ENCODE measurements at places on chromosomes 13 and 19.
A peak's percentile ranks its signal among the peaks of the same experiment; 100 is the strongest.

DNA sequence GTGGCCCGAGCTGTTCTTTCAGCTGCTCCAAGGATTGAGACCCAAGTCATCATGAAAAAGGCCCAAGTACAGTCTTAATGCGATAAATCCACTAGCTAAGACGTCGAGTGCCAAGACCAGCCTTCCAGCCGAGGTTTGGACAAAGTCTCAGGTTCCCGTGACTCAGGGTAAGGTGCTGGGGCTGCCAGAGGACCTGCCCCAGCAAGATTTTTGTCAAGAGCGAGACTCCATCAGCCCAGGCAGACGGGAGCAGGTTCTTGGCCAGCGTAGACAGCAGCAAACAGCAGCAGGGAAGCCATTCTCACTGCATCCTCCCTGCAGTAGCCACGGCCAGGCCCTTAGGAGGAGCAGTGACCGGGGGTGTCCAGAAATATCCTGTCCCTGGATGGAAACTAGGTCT, 3.4 kb downstream of the FEM1A start:
- no peak for DNase-seq

GRCh38 chr19:50341091-50341564, 12.0 kb upstream of the KCNC3 start:
- no peak for DNase-seq

GRCh38 chr19:16036397-16036925, 39.8 kb upstream of the TPM4 start:
- DNase-seq = no peak

- DNase-seq = peak; percentile 59
These were observed 5.0 kb downstream of the ANO8 start for GRCh38 chr19:17329366-17330261.

- DNase-seq = no peak
These were observed 2.1 kb downstream of the HAMP start for GRCh38 chr19:35284153-35285094.

DNA sequence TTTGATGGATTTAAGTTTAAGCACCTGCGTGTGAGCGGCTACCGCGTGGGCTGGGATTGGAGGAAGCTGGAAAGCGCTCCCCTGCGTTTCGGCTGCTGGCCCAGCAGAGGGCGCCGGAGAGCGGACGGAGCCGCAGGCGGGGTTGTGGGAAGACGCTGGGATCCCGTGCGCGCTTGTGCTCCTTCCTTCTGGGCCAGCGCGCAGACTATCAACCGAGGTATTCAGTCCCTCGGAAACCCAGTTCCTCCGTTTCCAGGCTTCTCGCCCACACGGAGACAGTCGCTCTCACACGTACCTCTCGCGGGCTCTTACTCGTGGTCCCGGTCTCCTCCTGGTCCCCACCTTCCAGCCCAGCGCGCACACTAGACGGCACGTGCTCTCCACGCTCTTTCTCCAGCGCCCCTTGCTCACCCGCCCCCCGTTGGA, 28.8 kb downstream of the EPN1 start:
- peak; percentile 16 for DNase-seq

- DNase-seq = peak; percentile 47
These were observed 5.5 kb downstream of the SSC5D start for GRCh38 chr19:55493645-55494171.

GRCh38 chr13:36163809-36164308, 32.7 kb upstream of the DCLK1 start:
- peak; percentile 87 for DNase-seq

- DNase-seq = no peak
These were observed 469.8 kb downstream of the DCT start for GRCh38 chr13:94009701-94010100.

DNA sequence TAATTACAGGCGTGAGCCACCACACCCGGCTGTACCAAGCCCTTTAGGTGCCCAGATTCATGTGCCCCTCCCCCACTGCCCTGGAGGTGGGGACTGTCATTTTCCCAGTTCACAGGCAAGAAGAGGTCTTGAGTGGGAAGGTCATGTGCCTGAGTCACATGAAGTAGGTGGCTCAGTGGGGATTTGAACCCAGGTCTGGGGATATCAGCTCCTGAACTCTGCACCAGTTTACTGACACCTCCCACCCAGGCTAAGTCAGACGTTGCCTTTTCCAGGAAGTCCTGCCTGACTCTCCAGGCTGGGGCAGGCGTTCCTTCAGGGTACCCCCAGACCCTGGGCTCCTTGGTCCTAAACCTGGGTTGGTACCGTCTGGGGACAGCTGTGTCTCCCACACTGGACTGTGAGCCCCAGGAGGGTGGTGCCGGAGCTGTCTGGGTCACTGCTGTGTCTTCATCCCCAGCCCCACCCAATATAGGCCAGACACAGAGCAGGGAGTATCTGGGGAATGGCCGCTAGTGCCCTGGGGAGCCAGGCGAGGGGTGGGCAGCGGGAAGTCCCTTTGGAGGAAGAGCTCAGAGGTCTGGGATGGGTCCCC, 8.6 kb downstream of the VASP start:
- no peak for DNase-seq

GRCh38 chr13:97781891-97782305, 171.6 kb upstream of the IPO5 start:
- no peak for DNase-seq
